Diencephalon (tissue), 1 donor: ENCODE measurements at places on chromosomes 11 and 22. TPM values are rescaled to one million over a fixed set of nuclear protein-coding genes. Genes with fewer than 3 reads are reported as not detected.

Gene CNIH2
- total RNA-seq = 94.8 TPM

Gene KCTD14
- 1.8 TPM for total RNA-seq

Gene NLRP14
- 0.92 TPM for total RNA-seq

Gene SLC22A8
- 1.2 TPM for total RNA-seq

Gene UCP3
- 1.8 TPM for total RNA-seq

Gene TEX54
- not detected for total RNA-seq

Gene OR4D10
- total RNA-seq = not detected

Gene PIK3IP1
- total RNA-seq = 16.6 TPM

Gene SYT12
- total RNA-seq = 6.0 TPM

Gene USP2
- 2.5 TPM for total RNA-seq

Gene RIC8A
- 80.7 TPM for total RNA-seq

Gene GRK3
- 42.4 TPM for total RNA-seq

Gene EHF
- total RNA-seq = not detected

Gene CRKL
- 69.2 TPM for total RNA-seq

Gene KRTAP5-9
- not detected for total RNA-seq

Gene ANO9
- total RNA-seq = not detected

Gene FOLR1
- 9.2 TPM for total RNA-seq

Gene GAB4
- total RNA-seq = not detected

Gene C11orf86
- not detected for total RNA-seq

Gene ART5
- 1.4 TPM for total RNA-seq

Gene MRGPRX3
- not detected for total RNA-seq

Gene MN1
- 12.9 TPM for total RNA-seq

Gene GLB1L3
- 1.8 TPM for total RNA-seq

Gene CBLIF
- not detected for total RNA-seq

Gene ZBTB16
- 6.7 TPM for total RNA-seq

Gene PARVG
- total RNA-seq = 1.4 TPM

Gene IL10RA
- 3.7 TPM for total RNA-seq

Gene SAA1
- total RNA-seq = not detected

Gene TMEM258
- total RNA-seq = 89.0 TPM

Gene DDI1
- not detected for total RNA-seq

Gene BAIAP2L2
- total RNA-seq = 0.69 TPM

Gene MS4A7
- 2.1 TPM for total RNA-seq

Gene RIMBP3B
- 1.2 TPM for total RNA-seq

Gene FZD4
- 6.5 TPM for total RNA-seq

Gene TRIM49
- 0.23 TPM for total RNA-seq

Gene OR52I2
- not detected for total RNA-seq

Gene LAYN
- total RNA-seq = 2.5 TPM

Gene MUC6
- total RNA-seq = not detected

Gene SDHD
- total RNA-seq = 62.5 TPM

Gene OR51B4
- not detected for total RNA-seq

Gene SLC22A12
- total RNA-seq = not detected

Gene SMC1B
- total RNA-seq = not detected

Gene LIPT2
- total RNA-seq = 5.1 TPM
